ENCODE measurements at places on chromosomes 3 and 15.
A peak's percentile ranks its signal among the peaks of the same experiment; 100 is the strongest.

GRCh38 chr3:49652903-49653415, 21.2 kb upstream of the APEH start:
- no peak for DNase-seq

- no peak for DNase-seq
Observed at GRCh38 chr15:44023176-44023575, 171.9 kb downstream of the FRMD5 start.

DNA sequence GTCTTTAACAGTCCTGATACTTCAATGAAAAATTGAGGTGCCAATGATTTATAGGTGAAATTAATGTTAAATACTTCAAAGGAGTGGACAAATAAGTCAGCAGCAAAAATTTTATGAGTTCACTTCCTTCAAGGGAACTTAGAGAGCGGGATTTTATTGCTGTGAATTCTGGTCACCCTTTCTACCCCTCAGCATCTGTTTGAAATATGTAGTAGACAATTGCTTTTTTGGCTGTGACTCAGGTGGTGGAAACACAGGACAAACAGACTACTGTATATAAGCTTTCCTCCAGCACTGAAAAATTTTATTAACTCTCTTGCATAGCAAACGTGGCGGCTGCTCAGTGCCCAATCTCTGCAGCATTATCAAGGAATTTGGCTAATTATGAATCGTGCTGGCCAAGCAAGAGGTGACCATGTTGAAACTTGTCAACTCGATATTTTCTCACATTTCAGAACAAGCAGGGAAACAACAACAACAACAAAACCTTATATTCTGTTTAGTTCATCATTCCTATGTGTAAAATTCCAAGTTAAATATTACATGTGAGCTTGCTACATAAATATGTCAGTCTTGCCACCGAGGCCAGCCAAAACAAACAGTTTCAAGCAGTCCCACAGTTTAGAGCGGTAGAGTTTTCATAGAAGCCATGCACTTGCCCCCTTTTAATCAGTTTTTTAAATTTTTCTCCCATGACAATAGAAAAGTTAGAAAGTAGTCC, 420.2 kb downstream of the FOXP1 start:
- no peak for DNase-seq

- no peak for DNase-seq
Observed at GRCh38 chr15:33094336-33094735, 100.2 kb downstream of the FMN1 start.

GRCh38 chr3:127354761-127355160, 66.9 kb upstream of the PRR20G start:
- no peak for DNase-seq

GRCh38 chr3:47324278-47324865, 41.6 kb downstream of the KLHL18 start:
- DNase-seq = peak; percentile 36

DNA sequence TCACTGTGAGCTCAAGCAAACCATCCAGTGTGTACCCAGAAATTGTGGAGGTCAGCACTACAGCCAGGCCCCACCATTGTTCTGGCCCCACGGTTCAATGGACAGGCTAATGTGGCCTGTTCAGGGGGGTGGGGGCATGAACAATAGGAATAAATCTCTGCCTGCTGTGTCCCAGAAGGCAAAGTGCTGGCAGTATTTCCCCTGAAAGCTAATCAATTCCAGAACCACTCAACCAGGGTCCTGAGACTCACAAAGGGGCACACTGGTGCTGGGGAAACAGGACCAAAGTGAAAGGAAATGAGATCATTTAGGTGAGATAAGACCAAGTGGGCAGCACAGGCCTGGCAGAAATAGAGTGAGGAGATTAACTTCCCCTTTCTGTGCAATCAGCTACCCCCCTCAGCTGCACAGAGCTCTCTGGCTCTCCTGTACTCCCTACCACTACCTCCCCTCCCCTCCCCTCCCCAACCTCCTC, 11.5 kb downstream of the CRYGS start:
- no peak for DNase-seq

DNA sequence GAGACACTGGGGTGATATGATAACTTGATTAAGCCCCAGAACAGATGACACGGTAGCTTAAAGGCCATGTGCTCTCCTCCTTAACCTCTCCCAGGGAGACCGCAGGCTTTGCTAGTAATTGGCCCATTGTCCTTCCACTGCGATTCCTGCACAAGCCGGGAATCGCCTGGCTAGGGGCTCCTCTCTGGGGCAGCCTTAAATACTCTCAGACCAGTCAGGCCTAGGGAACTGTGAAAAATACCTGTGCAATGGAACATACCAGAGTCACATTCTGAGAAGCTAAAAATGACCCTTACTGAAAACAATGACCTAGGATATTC, 56.3 kb downstream of the CPN2 start:
- DNase-seq = no peak

GRCh38 chr3:169152319-169152718, 511.2 kb downstream of the MECOM start:
- no peak for DNase-seq

DNA sequence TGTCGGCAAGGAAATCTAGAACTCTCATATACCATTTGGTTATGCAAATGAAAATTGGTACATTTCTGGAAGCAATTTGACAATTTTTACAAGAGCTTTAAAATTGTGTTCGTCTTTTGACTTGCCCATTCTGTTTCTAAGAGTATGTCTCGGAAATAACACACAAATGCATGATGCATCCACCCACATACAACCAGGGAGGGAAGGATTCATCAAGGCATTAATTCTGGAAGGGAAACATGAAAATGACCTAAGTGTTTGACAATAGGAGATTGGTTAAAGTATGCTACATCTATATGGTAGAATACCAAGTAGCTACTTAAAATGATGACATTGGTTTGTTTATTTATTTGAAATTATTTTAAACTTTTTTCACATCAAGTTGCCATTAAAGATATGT, 58.6 kb downstream of the PIAS1 start:
- DNase-seq = no peak

GRCh38 chr3:51670823-51671733, at the start of gene TEX264:
TEX264 (plus strand) TSS chr3:51671252; CDS start chr3:51674305, 3,053 bp downstream.
- peak; percentile 93 for DNase-seq

DNA sequence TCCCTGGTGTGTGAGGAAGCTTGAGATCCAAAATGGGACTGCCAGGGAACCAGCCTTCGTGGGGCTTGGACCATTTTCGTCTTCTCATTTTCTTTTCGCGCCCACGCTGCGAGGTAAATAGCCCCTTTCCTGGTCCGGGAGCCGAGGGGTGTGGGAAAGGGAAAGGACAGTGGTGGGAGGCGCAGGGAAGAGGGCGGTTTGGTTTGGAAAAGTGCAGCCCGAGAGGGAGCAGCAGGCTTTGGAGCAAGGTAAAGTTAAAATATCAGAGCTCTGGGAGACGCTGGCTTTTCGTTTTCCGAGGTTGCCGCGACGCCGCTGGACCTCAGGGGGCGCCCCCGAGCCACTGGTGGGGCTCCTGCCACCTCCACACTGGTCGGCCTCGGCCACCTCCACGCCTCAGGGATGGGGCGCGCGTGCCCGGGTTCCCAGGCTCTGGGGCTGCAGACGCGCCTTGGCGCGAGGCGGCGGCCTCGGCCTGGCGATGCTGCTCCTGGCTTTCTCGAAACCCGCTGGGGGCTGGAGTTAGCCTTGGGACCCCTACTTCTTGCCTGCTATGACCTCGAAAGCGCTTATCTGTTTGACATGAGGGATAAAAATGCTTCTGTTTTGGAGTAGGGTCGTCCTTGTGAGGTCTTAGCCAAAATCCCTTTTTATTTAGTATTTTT, 3.2 kb downstream of the PTPRG start:
- DNase-seq = no peak

DNA sequence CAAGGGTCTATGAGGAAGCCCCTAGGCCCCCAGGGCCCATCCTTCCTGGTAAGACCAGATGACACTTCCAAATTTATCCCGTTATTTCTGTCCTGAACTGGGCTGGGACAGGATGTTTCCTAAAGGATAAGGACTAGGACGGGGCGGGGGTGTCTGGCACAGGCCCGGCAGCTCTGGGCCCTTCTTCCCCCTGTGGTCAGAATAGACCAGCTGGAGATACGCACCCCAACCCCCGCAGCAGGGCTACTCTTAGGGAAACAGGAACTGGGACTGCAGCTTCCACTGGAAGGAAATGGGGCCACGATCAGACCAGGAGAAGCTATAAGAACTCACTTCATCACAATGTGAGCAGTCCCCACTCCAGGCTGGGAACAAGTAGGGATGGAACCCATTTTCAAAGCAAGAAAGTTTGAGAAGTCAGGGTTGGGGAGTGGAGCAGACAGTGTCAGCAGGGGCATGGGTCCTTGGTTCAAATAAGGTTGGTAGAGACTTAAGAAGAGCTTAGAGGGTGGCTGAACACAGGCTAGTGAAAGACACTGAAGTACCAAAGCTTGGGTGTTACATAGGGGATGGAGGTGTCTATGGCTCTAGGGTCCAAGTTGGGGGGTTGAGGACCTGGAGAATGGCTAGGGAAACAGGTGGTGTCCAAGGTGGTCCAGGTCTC, 1.1 kb downstream of the NCKIPSD start:
- no peak for DNase-seq

- no peak for DNase-seq
Observed at GRCh38 chr3:55698831-55699230, 211.7 kb upstream of the WNT5A start.

- DNase-seq = no peak
Observed at GRCh38 chr15:64286473-64286872, 69.5 kb downstream of the CSNK1G1 start.

DNA sequence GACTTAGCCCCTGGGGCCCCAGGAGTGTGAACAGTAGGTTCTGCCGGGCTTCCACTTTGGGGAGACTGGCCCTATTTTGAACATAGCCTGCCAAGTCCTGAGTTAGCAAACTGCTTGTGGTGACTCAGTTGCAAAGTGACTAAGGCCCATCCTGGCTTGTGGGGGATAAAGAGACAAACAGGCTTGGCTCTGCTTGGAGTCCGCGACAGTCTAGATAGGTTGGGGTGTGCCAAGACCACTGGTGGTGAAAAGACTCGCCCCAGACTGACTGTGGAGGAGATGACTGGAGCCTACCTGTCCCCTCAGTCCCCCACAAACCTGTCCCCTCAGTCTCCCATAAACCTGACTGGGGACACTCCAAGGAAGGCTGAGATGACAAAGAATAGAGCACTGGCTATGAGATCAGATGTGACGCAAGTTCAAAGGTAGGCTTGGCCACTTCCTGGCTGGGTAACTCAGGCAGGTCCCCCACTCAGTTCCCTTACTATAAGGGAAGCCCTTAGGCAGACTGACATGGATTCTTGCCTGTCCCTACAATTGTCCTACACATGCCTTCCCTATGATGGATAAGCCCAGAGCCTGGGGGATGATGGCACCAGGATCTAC, 4.3 kb downstream of the DNASE1L3 start:
- peak; percentile 13 for DNase-seq

DNA sequence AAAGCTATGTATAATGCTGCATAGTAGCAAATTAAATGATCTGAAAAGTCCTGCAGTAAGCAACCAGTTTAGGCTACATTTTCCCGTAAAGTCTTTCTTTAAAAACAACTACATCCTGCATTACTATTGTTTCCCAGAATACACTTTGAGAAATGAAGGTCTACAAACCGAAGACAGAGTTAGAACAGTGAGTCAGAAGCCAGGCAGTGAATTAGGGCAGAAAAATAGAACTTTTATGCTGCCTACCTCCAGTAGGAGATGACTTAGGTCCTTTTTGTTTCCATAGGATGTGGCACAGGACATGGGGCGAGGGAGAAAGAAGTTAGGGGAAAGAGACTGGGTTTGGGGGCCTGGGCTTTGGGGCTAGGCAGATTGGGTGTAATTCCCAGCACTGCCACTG, 127.3 kb downstream of the PPM1L start:
- DNase-seq = no peak

- no peak for DNase-seq
Observed at GRCh38 chr3:55122312-55122711, 194.5 kb upstream of the LRTM1 start.

- no peak for DNase-seq
Observed at GRCh38 chr3:60812502-60812901, 438.8 kb downstream of the FHIT start.

GRCh38 chr3:33060609-33061337, 36.2 kb downstream of the GLB1 start:
- DNase-seq = no peak

GRCh38 chr15:71366926-71367325, 251.7 kb downstream of the THSD4 start:
- DNase-seq = no peak

- DNase-seq = no peak
Observed at GRCh38 chr15:22871481-22872086, 33.1 kb downstream of the NIPA2 start.

DNA sequence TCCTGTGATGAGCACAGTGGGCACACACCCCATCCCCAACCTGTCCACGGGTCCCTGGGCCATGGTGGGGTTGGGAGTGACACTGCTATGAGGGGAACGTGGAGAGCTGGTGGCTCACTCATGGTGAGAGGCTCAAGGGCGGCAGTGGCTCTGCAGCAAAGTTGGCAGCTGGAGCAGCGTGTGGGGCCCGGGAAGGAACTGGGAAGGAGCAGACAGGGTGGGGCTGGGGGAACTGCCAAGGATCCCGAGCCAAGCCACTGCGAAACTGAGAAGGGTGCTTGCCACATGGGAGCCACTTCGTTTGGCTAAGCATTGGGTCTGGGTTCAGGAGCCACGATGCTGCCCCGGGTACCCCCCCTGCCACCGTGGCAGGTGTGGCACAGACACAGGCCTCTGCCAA, 80.1 kb downstream of the SNRK start:
- no peak for DNase-seq

GRCh38 chr3:30169487-30169886, 436.9 kb upstream of the TGFBR2 start:
- no peak for DNase-seq

GRCh38 chr15:29119847-29120246, 149.8 kb downstream of the NSMCE3 start:
- no peak for DNase-seq

- DNase-seq = no peak
Observed at GRCh38 chr3:10253731-10254130, 5.5 kb downstream of the TATDN2 start.

DNA sequence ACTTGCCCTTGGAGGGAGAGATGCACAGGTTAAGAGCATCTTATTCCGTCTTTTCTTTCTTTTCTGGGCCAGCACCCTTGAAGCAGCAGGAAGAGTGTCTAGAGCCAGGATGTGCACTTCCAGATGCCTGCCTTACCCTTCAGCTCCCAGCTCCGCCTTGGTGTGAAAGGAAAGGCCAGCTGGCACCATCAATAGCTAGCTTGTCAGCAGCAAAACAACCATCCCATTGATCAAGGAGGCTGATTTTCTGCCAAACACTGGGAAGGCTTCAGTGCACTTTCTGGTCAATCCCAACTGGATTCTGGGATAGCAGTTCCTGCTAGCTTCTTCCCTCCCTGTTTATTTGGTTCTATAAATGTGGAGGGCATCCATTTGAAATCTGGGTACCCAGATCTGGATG, 110.9 kb upstream of the GALNT15 start:
- DNase-seq = no peak

GRCh38 chr3:101690972-101691371, 4.5 kb upstream of the RPL24 start:
- no peak for DNase-seq

DNA sequence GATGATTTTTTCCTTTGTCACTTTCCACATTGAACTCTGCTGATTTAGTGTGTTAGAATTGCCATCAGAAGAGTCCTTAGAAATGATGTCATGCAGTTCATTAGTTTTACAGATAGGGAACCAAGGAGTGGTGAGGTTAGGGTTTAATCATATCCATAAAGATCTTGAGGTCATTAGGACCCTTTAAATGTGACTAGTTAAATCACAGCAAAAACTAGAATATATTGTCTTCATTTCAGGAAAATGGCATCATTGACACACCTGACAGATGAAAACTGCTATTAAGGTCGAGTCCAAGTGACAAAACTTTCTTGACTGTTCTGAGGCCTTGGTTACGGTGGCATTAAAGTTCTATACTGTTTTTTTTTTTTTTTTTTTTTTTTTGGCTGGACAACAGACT, 50.5 kb downstream of the MBNL1 start:
- DNase-seq = no peak

GRCh38 chr3:55434789-55435188, 52.3 kb downstream of the WNT5A start:
- no peak for DNase-seq
